ENCODE measurements at places on chromosomes 6 and 20.

GRCh38 chr20:8425802-8426201 is 293.7 kb downstream of the PLCB1 start:
- no peak for DNase-seq

DNA sequence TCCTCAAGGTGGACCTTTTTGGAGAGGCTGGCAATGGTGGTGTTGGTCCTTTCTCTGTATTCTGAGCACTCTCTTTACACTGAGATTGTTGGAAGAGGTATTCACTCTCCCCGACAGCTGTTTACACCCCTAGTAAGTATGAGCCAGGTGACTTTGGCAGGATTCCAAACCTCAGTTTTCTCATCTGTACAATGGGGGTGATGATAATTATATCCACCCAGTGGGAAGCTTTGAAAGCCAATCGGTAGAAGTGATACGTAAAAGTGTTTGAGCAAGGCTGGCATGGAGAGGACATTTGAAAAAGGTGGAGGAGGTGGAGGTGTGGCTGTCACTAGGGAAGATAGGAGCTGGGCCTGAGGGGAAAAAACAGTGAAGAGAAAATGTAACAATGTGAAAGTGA is 35.5 kb downstream of the ISM1 start:
- no peak for DNase-seq

DNA sequence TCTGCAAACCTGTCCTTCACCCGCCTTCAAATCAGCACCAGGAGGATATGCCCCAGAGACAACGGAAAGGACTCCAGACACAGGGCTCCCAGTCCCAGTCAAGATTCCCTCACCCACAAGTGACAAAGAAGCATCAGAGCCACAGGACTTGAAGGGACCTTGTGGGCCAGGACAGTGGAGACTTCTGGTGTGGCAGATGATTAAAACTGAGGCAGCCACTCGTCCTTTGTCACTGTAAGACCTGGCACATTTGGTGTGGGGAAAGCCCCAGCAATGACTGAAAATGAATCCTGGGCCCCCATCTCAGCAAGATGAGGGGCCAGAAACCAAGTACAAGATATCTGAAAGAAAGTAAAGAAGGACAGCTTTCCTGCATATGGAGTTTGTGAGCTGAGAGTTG is 15.6 kb upstream of the GMPR start:
- no peak for DNase-seq

DNA sequence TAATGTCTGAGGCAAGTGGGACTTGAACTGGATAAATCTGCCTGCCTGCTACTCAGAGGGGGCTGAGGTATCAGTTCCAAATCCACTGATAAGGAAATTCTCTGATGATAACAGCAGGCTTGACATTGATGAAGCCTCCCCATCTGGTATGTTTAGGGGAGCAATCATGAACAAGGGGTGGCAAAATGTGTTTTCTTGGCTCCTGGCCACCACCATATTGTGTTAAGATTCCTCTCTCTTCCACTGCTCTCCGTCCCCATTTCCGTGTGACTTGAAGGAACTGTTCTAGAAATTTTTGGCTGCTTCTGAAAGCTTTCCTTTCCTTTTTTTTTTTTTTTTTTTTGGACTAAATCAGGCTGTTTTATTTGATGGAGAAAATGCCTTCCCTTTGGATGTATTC is 335.3 kb upstream of the NRSN1 start:
- no peak for DNase-seq

- DNase-seq, result no peak
Measured at GRCh38 chr20:56827763-56828162, 198.7 kb downstream of the TFAP2C start.

DNA sequence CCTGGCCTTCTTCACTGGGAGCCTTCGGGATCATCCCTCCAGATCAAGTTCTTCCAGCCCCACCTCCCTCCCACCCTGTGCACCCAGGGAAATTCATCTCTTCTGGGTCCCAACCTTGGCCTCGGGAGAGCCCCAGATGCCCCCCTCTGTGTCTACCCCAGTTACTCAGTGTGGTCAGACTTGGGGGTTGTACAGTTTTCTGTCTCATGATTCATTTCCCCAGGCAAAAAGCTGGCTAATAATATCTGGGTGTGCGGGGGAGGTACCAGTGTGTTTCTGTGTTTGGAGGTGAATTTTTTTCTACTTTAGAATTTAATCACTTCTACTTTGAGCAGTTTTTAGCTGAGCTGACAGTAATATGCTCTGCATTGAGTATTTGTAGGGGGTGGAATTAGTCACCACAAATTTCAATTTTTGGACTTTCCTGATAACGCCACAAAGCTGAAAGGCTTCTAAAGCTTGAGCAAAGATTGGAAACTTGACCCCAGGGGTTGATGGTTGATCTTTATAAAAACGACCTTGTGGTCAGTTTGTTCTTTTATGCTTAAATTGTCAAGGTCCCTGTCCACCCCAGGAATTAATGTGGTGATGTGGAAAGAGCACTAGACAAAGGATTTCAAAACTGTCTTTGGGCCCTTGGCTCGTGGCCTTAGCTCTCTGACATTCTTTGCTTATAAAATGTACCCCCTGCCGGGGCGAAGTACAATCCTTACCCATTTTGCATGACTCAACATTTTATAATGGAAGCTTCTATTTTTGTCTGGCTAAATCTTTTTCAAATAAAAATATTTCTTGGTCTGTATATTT is 284.7 kb upstream of the TAB2 start:
- DNase-seq, result no peak

DNA sequence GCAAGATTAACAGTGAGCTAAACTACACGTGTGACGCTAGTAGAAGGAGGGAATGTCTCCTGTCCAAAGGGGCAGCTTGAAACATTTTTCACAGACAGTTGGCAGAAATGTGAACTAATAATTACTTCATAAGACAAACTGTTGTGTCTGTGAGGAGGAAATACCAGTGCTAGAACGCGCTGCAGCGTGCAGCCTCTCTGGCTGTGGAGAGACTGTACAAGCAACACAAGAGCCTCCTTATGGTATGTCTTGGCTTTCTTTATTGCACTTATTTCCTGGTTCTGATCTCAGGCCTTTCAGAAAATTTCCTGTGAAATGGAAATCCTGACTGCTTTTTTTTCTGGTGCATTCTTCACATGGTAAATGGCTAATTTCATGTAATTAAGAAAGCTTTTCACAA is 25.3 kb upstream of the TIAM2 start:
- DNase-seq, result no peak

DNA sequence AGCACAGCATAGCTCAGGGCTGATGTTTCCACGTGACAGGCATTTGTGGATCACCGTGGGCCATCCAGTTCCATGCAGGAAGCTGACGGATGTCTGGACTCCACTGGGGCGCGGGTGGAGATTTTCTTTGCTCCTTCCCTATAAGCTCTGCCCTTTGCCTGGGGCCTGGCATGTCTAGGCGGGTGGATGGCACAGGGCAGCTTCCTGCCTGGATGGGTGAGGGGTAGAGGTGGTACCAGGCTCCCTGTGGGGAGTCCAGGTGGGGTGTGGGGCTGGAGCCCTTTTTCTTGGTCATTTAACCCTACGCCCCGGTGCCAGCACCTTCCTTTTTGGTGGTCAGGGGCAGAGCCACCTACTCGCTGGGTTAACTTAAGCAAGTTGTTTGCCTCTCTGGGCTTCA is 10.4 kb downstream of the FAM110A start:
- no peak for DNase-seq

- DNase-seq, result no peak
Measured at GRCh38 chr6:14159090-14159489, 41.5 kb downstream of the CD83 start.

DNA sequence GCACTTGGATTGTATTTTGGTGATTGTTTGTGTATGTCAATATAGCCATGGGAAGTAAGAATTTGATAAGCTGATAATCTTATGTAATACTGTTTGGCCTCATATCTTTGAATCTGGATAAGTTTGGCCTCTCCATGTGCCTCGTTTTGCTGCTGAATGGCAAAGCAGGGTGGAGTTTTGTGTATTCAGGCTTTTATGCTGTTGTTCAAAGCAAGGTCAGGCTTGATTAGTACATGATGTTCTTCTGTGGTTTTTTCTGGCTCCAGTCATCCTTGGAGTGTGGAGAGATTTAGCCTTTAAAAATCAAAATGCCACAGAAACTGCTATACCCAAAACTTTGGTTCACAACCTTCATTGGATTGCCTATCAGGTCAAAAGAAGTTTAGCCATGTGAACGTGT is 728.9 kb upstream of the GJE1 start:
- no peak for DNase-seq

- peak; percentile 57 for DNase-seq
Measured at GRCh38 chr20:17898548-17898994, 70.0 kb downstream of the SNX5 start.

DNA sequence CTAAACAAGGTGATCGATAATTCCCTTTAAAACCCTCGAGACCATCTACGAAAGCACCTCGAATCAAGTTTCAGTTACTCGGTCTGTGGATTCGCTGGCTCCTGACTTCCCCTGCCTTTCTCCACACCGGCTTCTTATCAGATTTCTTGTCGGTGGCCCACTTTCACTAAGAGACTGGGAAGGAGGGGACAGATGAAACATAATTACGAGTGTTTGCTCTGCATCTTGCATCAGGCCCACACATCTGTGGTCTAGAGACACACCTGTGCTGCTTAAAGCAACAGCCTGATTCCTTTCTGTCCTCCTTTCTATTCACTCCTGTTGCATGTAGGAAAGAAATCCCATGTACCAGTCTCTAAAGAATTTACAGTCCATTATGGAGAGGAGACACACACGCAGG is 37.7 kb downstream of the INSM1 start:
- DNase-seq, result no peak

- no peak for DNase-seq
Measured at GRCh38 chr6:136613477-136613876, 63.3 kb upstream of the MAP7 start.

DNA sequence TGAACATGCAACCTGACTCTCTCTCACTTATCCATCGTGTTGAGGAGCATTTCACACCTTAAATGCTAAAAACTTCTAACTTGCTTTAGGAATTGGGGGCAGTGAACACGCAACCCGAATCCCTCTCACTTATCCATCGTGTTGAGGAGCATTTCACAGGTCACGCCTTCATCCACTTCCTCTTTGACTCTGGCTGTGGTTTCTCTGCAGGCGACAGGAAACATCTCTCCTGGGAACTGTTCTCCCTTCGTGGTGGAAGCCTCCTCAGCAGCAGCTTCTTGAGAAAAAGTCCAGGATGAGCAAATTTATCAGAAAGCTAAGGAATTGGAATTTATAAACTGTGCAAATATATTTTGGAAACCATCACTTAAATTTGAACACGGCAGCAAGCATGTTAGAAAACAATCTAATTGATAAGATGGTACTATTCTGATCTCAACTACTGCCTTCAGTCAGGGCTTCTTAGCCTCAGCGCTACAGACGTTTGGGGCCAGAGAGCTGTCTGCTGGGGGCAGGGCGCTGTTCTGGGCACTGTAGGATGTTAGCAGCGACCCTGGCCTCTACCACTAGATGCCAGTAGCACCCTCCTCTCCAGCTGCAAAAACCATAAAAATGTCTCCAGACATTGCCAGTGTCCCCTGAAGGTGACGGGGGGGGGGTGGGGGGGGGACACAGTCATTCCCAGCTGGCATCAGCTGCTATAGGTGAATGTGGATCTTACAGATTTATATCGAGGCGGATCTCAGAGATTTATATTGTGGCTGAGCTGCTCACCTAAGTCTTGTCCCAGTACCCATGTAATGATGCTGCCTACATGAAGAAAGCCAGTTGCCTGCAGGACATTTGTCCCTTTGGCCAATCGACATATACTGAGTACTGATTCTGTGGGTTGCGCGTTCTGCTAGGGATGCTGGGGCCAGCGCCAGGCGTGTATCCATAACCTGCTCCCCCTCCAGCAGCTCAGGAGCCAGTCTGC is 26.2 kb downstream of the CTCFL start:
- DNase-seq, result peak; percentile 46

- DNase-seq, result peak; percentile 63
Measured at GRCh38 chr6:44655412-44656342, 268.2 kb downstream of the CDC5L start.

DNA sequence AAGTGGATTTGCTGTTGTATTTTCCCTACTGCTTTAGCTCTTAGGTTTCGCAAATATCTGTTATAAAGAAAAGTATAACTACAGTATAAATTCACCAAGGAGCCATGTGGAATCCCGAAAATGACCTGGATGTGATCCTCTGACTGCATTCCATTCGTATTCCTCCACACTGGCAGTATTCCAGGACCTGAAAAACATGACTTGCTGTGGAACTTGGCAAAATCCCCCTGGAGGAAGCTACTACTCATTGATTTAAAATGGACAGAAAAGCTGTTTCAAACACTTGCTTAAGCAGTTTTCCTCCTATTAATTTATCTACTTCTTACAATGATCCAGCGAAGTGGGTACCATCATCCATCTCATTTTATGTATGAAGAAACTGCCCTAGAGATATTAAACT is 13.3 kb upstream of the ENPP5 start:
- DNase-seq, result no peak

DNA sequence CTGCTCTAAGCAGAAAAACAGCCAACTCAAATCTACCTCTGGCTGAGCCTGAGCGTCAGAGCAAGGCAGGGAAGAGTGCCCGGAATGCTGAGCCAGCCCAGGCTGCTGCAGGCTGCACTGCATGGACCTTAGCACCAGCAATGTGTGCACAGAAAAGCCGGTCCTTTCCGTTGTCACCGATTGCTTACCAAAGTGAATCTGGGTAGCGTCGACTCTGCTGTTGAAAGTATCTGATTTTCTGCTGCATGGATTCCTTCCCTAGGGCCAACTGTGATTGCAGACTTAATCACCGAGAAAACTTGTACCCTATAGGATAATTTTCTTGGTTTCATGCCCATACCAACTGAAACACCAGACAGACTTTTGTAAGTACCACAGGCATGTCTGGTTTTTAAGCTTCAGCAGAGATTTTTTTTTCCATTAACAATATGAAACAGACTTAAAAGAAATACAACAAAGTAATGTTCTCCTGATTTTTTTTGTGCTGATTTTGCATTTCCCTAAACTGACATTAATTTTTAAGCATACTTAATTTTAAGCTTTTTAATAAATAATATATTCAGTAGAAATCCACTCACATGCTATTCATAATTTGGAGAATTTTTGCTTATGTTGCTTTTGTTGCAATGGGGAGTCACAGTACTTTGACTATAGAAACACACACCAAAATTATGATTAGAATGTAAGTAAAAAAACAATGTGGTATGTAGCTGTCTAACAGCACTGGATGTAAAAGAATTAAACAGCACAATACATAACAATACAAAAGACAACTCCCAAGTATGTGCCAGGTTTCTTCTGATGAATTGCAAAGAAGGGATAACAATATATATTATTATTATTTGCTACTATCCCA is 218.0 kb downstream of the THBS2 start:
- no peak for DNase-seq

DNA sequence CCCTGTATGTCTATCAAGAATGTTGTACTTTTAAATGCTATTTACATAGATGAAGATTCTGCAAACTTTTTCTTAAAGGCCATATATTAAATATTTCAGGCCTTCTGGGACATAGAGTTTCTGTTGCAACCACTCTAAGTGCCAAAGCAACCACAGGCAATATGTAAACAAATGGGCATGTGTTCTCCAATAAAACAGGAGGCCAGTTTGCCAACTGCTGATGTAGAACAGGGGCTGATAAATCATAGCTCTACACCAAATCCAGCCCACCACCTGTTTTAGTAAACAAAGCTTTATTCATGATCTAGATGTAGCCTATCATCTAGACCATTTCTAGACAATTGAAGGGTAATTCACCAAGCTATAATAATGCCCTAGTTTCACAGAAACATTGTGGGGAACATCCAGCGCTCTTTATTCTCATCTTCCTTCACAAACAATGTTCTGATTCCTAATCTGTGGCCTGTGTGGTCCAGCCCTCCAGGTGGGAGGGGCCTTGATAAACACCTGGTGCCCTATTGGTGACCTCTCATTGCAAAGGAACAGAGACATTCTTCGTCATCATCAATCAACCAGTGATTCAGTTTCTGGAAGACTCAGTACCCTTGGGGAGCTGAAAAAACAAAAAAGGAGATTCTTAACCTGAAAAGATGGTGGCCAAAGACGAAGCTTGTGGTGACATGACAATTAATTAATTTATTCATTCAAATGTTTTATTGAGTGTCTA is 80.2 kb downstream of the PREP start:
- DNase-seq, result no peak
